Posterior cingulate gyrus (tissue), 11 donors: ENCODE measurements at places on chromosomes 7 and 10.

DNA sequence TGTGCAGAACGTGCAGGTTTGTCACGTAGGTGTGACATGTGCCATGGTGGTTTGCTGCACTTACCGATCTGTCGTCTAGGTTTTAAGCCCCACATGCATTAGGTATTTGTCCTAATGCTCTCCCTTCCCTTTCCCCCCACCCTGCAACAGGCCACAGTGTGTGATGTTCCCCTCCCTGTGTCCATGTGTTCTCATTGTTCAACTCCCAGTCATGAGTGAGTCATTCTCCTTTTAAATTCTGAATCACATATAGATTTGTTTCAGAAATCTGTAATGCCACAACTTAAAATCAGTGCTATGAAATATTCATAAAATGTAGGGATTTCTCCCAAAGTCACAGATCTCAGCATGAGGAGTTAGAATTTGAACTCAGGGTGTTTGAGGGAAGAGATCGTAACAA, 552.5 kb upstream of the MBL2 start:
- DNase-seq, result no peak

DNA sequence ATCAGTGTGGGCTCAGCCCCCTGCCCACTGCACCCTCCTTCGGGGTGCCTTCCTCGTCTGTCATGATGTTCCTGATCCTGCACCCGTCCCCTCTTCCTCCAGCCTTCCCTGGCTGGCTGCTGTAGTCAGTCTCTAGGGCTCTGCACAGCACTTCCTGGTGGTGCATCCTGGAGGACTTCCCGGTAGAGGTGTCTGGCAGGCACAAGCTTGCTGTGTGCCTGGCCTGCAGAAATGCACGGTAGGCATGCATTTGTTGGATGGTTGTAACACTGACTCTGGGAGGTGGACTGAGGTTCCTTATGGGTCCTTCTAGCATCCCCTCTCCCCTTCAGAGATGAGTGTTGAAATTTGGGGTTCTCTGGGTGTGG, 92.8 kb downstream of the BMS1 start:
- no peak for DNase-seq

DNA sequence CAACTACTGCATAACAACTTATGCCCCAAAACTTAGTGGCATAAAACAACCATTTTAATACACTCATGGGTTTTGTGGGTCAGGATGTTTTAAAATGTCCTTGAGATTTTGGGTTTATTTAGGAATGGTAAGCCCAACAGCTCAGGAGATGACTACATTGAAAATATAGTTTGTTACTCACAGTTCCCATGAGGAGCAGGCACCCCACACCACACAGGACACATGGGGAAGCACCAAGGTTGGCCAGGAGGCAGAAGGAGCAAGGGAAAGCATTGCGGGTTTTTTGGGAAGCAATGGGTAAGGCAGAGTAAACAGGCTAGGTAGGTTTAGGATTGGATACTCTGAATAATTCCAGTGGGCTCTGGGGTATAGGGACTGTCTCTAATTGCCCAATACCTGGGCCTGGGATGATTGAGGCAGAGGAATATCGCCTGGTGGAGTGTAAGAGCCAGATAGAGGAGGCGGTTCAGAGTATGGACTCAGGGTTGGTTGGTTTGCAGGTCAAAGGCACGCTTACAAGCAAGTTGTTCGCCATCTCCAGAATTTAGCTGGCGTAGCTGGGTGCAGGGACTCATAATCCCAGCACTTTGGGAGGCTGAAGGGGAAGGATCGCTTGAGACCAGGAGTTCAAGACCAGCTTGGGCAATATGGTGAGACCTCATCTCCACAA, 10.0 kb upstream of the MARVELD1 start:
- DNase-seq, result no peak

DNA sequence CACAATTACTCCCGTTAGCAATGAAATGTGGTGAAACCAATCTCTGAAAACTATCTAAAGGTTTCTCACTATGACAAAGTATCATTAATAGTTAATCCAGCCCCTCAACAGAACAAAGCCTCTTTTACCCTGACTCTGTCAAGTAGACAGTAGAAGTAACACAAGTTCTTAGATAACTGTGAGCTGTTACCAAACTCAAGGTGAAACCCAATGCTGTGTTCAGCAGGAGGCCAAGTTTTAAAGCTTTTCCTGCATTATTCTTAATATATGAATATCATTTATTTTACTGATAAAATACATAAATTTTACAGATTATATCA, 109.1 kb downstream of the SRPK2 start:
- DNase-seq, result no peak

DNA sequence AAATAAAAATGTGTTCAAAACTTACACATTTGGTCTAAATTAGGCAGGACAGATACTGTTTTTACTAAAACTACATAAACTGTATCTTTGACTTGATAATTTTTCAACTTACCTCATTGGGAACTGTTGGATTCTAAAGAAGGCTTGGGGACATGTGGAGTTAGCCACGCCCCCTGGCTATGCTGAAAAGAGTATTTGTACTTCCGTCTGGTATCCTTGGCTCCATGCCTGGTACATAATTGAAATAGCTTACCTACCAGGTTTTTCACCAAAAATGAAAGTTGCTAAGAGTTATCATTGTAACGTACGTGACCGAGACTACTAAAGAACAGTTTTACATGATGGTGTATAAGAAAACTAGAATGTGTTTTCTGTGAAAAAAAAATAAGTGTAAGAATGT, 604.8 kb upstream of the IGFBP3 start:
- no peak for DNase-seq

GRCh38 chr7:78139335-78139734, 340.8 kb downstream of the PHTF2 start:
- no peak for DNase-seq

GRCh38 chr7:95986178-95986764, 213.9 kb downstream of the DYNC1I1 start:
- no peak for DNase-seq

- no peak for DNase-seq
These were observed 1.2 kb downstream of the HOXA11 start for GRCh38 chr7:27183682-27184336.

GRCh38 chr7:106720641-106721040, 59.7 kb upstream of the CCDC71L start:
- no peak for DNase-seq

GRCh38 chr10:7354330-7355047, 56.3 kb downstream of the SFMBT2 start:
- no peak for DNase-seq

- no peak for DNase-seq
These were observed 3.1 kb downstream of the PCOLCE start for GRCh38 chr7:100604976-100605911.

GRCh38 chr7:82410461-82410860, 33.1 kb downstream of the CACNA2D1 start:
- DNase-seq, result no peak

DNA sequence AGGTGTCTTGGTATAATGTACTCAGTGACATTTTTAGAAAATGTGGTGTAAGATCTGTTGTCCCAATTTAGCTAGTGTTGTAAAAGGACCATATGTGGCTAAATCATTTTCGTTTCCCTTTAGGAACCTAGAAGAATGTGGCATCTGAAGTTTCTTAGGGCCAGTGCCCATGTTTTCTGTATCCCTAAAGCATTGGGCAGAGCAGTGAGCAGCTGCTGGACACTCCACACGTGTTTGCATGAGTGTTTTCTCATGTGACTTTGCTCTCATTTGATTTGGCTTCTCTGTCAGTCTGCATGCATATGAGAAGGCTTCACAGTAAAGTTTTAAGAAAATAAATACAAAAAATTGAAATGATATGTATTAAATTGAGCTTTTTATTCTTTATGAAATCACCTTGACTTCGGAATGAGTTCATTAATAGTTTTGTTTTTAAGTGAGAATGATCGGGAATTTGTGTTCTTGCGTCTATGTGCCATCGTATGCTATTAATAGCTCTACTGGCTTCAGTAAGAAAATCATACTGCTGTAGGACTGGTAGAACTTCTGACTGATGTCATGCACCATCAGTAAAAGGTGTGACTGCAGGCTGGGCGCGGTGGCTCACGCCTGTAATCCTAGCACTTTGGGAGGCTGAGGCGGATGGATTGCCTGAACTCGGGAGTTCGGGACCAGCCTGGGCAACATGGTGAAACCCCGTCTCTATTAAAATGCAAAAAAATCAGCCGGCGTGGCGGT, 61.3 kb downstream of the RBM33 start:
- no peak for DNase-seq

GRCh38 chr7:155506854-155507337, 39.5 kb downstream of the CNPY1 start:
- no peak for DNase-seq

DNA sequence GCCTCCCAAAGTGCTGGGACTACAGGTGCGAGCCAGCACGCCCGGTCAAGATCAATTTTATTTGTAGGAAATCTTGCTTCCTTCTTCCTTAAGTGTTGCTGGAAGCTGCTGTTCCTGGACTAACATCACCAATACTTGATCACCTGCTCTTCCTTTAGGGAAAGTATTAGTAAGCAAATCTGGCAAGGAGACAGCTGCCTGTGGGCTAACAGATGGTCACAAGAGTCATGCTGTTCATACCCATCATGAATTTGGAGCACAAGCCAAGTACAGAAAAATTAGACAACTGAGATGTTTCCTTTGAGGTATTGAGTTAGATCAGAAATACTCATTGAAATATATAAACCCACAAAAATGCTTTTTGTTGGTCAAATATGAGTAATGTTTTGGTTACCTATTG, 27.9 kb downstream of the BAIAP2L1 start:
- DNase-seq, result no peak

DNA sequence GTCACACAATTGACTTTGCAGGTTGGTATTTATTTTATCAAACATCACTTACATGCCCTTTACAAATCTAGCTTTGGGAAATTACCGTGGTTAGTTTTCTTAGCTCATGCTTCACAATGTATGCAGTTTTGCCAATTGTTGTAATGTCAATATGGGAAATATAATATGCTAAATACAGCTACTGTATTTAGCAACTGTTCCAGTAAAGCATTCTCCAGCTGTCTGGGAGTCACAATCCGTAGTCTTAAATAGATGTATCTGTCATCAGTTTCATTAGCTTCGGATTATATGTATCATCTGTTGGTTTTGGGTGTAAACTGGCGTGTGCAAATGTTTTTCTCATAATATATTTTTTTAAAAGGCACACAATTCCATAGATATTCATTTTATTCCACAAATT, 19.4 kb upstream of the AHR start:
- DNase-seq, result no peak

- DNase-seq, result no peak
These were observed 26.0 kb downstream of the CTNNA3 start for GRCh38 chr10:67669978-67670377.

GRCh38 chr7:25031007-25031406, 51.0 kb upstream of the OSBPL3 start:
- no peak for DNase-seq

DNA sequence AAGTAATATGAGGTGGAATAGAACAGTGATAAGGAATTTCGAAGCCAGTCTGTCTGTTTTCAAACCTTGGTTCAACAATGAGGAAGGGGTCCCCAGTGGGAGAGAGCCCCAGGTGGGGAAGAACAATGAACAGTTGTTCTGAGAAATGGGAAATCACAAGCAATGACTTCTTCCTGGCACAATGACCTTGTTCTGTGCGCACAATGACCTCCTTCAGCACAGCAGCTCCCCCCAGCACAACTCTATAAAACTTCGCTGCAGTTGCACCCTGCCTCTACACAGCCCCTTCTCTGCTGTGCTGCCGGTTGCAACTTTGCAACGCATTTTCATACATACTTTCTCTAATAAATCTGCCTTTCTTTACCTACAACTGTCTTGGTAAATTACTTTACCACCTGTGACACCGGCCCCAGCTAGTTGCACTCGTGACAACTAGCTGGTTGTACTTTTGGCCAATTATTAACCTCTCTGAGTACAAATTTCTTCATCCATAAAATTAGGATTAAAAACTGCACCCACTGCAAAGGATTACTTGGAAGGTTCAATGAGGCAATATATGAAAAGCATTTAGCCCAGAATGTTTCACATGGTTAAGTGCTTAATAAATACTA, 40.5 kb downstream of the ASB4 start:
- DNase-seq, result no peak

- no peak for DNase-seq
These were observed 5.1 kb downstream of the CCDC71L start for GRCh38 chr7:106655703-106656498.

DNA sequence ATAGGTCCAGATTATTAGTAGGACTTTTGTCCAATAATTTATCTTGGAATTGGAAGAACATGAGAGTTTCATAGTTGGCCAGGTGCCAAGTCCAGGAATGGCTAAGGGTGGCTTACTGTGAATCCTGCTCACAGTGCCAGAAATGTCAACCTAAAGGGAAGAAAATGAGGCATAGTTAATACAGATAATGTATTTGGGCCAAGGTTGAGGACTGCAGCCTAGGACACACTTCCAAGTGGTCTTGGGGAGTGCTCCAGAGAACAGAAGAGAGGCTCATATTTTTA, 78.2 kb downstream of the MAPK8 start:
- no peak for DNase-seq

DNA sequence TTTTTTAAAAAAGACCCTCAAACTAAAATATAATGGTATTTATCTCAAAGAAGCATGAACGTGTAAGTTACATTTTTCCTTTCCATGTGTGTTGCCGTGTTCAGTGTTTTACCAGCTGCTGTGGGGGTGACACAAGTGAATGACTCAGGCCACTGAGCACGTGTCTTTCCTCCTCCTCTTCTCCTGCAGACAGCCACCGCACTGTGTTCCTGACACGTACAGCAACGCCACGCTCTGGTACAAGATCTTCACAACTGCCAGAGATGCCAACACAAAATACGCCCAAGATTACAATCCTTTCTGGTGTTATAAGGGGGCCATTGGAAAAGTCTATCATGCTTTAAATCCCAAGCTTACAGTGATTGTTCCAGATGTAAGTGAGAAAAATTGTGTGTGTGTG, 29.7 kb downstream of the TMEM248 start:
- peak; percentile 87 for DNase-seq

GRCh38 chr7:70505886-70506285, 626.1 kb upstream of the GALNT17 start:
- DNase-seq, result no peak

GRCh38 chr7:101386558-101387231, 24.0 kb downstream of the COL26A1 start:
- peak; percentile 92 for DNase-seq

GRCh38 chr10:3107426-3107961, 40.1 kb downstream of the PFKP start:
- DNase-seq, result peak; percentile 49

GRCh38 chr10:79405221-79405994, 40.0 kb downstream of the ZCCHC24 start:
- DNase-seq, result no peak
